WTC11 (cell line): ENCODE measurements at places on chromosomes 6 and 20. TPM values are rescaled to one million over a fixed set of nuclear protein-coding genes. Genes with fewer than 3 reads are reported as not detected.

DNA sequence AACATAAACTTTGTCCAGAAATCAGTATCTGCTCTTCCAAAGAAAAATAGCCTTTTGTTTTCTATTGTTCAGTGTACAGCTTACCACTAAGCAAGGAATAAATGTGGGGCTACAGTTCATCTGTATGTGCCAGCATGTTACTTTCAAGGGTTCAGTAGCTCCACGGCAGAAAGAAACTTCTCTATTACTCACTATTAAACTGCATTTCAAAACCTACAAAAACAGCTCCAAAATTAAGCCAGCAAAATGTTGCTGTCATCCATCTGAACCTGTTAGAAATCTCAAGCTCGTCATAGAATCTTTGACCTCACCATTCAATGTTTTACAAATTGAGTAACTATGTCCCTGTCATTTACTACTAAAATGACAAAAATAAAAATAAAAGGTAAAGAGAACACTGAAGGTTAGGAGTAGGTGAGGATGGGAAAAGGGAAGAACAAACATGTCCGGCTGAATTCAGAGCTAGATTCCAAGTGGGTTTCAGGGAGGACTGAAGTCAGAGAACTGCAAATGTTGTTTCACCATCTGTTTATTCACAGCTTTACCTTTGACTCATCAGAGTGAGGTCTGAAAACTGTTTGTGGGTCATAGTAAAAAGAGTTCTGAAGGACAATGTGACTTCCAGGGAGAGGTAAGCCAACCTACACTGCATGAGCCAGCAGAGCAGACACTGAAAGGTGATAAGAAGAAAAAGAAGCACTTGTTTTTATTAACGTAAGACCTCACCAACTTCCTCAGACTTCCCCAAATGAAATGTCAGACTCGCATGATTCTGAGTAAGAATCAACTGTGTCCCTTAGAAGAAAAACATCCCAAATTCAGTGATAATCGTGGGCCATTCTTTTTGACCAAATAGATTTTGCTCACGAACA, 62.0 kb downstream of the ATXN1 start:
- no peak for DNase-seq
- 0 out of 2 replicates have a peak, but pooled peaks cover 3% of the 10 kb centered on the region for H3K36me3 ChIP-seq

- H3K27ac ChIP-seq = no peak overlapping the region; the same call in 1 of the 2 replicates
- no peak overlapping the region for H3K4me3 ChIP-seq
- peaks cover 22% of the 10 kb centered on the region for H3K36me3 ChIP-seq
- H3K4me1 ChIP-seq = peaks cover 23% of the 10 kb centered on the region
- no peak for DNase-seq
Observed at GRCh38 chr6:115270953-115271352, 789.7 kb downstream of the FRK start.

DNA sequence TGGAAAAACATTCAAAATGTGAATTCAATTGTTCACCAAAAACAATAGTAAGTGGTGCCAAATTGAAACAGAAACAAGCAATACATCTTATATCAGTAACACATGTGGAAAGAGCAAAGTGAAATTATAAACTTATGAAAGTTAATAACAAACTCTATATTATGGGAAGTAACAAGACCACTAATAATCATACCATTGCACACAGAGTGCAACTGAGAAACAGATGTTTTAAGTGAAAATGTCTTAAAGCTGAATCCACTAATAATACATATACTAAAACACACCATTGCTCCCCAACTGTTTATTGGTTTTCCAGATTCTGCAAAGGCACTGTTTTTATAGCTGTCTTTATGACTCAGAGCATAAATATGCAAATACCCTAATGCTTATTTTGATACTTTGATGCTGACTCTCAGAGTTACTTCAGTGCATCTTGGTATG, 292.3 kb downstream of the RFPL4B start:
- no peaks in the 10 kb centered on the region for H3K4me1 ChIP-seq
- no peak overlapping the region for H3K27ac ChIP-seq
- H3K36me3 ChIP-seq = no peaks in the 10 kb centered on the region
- no peak overlapping the region for H3K4me3 ChIP-seq
- no peak for DNase-seq

DNA sequence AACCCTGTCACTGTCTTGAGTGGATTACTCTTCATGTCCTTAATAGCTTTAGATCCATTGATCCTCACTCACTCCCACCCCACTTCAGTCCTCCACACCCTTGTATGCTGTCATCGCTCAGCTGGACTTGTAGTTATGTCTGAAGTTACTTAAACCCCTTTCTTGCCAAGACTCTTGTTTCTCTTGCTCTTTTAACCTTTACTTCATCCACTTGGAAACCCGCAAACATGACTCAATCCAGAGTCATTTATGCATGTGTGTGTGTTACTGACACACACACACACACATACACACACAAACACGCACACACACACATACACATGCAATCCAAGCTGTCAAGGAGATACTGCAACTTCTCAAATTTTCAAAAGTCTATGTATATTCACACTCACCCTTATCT, 341.8 kb downstream of the SYNE1 start:
- H3K4me1 ChIP-seq = peaks cover 32% of the 10 kb centered on the region
- no peak overlapping the region for H3K4me3 ChIP-seq
- no peaks in the 10 kb centered on the region for H3K36me3 ChIP-seq
- no peak overlapping the region for H3K27ac ChIP-seq
- no peak for DNase-seq
- no peaks in the 10 kb centered on the region for H3K27me3 ChIP-seq

DNA sequence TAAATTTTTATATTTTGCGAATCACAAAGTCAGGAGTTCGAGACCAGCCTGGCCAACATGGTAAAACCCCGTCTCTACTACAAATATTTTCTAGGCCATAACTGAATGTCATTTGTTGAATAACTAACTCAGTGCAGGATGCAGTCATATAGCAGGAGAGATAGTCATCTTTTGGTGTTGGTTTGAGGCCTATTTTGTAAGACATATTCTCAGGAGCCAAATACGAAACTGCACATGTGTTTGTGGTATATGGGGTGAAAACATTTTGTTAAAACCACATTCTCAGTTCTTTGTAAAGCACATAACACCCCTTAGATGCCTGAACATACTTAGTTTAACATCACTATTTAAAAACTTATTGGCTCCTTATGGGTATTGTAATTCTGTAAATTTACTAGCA, 4.7 kb upstream of the ENPP5 start:
- H3K27me3 ChIP-seq = peaks cover 6% of the 10 kb centered on the region
- no peak overlapping the region for H3K27ac ChIP-seq
- peaks cover 12% of the 10 kb centered on the region for H3K4me1 ChIP-seq
- no peak for DNase-seq
- H3K36me3 ChIP-seq = no peaks in the 10 kb centered on the region

DNA sequence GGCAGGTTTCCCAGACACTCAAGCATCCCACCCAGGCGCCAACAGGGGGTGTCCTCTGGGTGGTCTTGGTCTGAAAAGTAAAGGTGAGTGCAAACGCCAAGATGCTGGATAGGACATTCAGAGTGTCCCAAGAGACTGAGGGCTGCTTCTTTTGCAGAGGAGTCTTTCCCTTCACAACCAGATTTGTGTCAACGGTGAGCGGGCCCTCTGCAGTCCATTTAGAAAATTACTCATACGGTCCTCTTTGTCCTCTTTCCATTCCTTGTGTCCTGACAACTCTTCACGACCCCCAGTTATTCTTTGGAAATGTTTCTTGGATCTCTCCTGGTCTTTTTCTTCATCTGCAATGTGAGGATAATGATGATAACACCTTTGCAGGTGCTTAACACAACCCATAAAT, 257.8 kb downstream of the CDC5L start:
- no peak overlapping the region for H3K27ac ChIP-seq
- H3K27me3 ChIP-seq = no peaks in the 10 kb centered on the region; the same call in 1 of the 2 replicates
- H3K4me3 ChIP-seq = no peak overlapping the region
- DNase-seq = no peak

HFE gene
- total RNA-seq = 1.9 to 2.4 TPM (median 2.0 TPM) in 3 replicates

BPIFB6 gene
- total RNA-seq = not detected in 3 replicates
